Progenitor cell of endocrine pancreas (in vitro differentiated cells): ENCODE measurements at places on chromosomes 11 and 22.

DNA sequence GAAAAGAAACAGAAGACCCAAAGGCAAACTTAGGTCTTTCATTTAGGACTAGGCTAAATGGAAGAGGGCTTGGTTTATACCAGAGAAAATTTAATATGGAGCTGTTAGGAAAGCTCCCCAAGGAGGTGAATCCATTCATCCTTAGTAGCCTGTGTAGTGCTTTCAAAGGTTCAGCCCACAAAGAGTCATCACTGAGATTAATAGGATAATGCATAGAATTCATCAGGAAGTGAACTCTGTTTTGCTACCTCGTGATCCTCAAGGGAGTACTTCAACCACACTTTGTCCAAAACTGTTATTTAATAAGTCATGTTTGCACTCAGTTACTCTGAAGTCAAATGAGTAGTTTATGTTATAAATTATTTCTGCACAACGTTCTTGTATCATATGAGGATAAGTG, 43.3 kb upstream of the MMP7 start:
- DNase-seq, result no peak

GRCh38 chr11:134407321-134407828, 4.7 kb downstream of the B3GAT1 start:
- DNase-seq, result no peak

DNA sequence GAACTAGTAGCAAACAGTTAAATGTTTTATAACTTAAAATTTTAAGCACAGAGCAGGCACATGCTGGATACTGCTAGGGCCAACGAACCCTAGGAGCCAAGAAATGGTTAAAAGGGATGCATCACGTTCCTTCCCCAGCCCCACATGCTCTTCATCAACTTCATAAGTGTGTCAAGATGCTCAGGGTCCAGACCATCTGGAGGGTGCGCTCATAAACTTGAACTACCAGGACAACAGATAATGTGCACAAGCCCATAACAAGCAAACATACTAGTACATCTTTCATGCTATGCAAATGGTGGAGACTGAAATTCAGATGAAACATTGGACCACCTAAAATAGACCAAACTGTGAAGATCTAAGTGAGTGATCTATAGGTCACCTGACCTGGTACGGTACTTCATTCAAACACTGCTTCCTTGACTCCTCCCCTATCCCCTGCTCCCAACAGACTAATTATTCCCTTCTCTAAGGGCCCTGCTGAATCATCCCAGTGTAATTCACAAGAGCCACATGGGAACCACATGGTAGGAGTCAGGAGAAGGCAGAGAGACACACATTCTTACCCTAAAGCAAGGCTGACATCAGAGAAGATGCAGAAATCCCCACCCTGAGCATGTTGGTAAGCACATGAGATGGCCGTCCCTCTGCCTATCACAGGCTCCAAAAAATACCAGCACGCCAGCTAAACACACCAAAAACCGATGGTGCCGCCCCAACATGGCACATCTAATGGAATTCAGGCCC, 83.9 kb downstream of the ETS1 start:
- no peak for DNase-seq

DNA sequence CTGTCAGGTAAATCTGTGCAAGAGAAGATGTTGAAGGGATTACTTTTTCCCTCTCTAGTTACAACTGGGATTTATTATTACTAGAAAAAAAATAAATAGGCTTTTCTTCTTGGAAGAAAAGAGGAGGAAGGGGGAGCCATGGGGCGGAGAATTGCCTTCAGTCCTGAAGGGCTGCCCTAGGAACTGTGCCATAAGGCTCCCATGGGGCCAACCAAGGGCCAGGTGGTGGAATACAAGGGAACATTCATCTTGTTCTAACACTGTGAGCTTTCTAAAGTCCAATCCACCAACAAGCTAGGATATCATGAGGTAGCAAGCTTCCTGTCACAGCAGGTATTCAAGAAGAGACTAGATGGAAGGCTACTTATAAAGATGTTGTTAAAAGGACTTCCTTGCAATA, 24.8 kb upstream of the NRIP3 start:
- DNase-seq, result no peak

DNA sequence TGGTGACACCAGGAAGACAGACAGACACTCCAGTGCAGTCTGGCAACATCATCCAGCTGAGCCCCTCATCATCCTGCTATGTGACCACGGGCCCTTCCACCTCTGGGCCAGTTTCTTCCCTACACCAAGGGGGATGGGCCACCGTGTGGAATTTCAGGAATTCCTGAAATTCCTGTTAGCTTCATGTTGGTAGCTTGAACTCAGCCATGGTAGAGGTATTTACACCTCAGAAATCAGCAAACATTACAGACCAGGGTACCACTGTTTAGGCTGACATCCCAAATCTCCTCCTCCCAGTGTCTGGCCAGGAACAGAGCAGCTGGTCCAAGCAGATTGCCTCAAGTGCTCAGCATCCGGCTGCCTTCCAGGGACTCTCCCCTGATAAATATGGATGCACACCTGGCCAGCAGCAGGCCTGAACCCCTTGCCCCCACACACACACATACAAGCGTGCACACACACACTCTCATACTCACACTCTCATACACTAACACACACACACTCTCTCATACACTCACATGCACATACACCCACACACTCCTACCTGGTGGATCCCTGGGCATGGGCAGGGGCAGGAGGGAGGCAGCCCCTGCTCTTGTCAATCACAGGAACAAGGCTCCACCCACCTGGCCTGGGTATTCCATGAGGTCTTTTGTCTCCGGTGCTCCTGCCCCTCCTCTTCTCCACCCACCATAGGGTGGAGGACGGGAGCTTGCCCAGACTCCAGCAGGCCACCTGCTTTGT, 85.2 kb downstream of the BUD13 start:
- DNase-seq, result no peak

- DNase-seq, result no peak
Measured at GRCh38 chr11:79794057-79794456, 353.2 kb upstream of the TENM4 start.

GRCh38 chr22:29885610-29886009, 2.6 kb downstream of the MTMR3 start:
- no peak for DNase-seq

- peak; percentile 48 for DNase-seq
Measured at GRCh38 chr22:38766076-38766777, 10.4 kb upstream of the SUN2 start.

DNA sequence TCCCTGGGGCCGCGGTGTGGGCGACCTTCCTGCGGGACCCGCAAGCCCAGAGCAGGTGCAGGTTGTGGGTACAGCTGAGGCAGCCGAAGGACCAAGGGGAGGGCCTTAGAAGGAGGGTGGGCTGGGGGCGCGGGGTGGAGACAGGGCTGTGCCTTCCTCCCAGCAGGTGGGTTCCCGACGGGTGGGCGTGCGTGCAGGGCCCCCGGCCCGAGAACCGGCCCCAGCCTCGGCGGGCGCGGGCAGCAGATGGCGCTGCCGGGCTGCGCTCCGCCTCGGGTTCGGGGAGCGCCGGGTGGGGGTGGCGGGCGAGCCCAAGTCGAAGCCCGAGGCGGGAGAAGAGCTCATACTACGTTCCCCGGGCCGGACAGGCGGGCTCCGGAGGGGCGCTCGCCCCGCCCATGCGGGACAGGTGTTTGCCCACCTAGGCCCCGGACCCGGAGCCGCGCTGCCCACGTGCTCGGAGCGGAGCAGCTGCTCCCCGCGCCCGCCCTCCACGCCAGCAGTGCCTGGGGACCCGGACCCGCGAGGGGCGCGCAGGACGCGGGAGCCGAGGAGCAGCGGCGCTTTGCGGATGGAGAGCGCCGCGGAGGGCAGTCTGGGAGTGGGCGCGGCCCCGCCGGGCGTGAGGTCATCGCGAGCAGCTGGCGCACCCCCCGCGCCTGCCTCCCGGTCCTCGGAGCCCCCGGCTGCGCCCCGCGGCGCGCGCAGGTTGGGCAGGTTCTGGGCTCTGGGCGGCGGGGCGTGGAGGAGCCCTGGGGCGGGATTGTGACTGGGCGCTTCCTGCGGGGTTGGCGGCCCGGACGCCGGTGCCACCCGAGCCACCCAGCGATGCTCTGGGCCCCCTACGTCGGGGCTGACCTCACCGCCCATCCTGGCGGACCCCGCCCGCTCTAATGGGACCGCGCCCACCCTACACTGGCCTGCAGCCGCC, 25.3 kb downstream of the DUSP8 start:
- peak; percentile 41 for DNase-seq
